ENCODE measurements at places on chromosomes 6 and 20.

GRCh38 chr20:54043076-54043967 lies 27.1 kb downstream of the BCAS1 start:
- no peak for DNase-seq

DNA sequence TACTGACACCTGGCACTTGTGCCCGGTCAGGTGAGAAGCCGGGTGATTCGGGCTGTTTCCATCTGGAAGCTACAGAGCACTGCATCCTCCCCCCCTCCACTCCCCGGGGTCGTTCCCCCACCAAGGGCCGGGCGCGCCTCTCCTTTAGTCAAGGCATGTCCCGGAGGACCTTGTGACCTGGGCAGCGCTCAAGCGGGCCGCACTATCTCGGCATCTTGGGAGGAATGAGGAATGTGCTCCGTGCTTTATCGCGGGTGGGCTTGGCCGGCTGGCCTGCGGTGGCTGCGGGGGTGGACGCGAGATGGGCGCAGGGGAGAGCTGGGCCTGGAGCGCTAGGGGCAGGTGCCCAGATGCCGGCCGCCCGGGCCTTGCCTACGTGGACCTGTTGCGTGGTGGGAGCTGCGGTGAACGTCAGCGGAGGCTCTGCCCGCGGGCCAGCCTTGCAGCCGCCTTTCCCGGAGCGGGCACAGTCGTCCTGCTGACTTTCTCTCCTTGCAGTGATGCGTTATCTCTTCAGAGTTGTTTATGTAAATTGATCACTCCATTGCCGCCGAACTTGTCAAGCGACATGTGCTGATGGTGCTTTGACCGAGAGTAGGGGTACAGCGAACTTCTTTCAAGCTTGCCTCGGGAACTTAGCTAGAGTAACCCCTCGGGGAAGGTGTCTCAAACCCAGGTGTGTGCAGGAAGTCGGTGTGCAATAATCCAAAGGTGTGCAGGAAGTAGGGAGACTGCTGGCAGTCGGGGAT lies 1.1 kb downstream of the LRRC1 start:
- no peak for DNase-seq

GRCh38 chr6:35626401-35626800 lies 62.3 kb downstream of the FKBP5 start:
- no peak for DNase-seq

GRCh38 chr6:163867518-163868292 lies 453.2 kb downstream of the QKI start:
- DNase-seq, result no peak

DNA sequence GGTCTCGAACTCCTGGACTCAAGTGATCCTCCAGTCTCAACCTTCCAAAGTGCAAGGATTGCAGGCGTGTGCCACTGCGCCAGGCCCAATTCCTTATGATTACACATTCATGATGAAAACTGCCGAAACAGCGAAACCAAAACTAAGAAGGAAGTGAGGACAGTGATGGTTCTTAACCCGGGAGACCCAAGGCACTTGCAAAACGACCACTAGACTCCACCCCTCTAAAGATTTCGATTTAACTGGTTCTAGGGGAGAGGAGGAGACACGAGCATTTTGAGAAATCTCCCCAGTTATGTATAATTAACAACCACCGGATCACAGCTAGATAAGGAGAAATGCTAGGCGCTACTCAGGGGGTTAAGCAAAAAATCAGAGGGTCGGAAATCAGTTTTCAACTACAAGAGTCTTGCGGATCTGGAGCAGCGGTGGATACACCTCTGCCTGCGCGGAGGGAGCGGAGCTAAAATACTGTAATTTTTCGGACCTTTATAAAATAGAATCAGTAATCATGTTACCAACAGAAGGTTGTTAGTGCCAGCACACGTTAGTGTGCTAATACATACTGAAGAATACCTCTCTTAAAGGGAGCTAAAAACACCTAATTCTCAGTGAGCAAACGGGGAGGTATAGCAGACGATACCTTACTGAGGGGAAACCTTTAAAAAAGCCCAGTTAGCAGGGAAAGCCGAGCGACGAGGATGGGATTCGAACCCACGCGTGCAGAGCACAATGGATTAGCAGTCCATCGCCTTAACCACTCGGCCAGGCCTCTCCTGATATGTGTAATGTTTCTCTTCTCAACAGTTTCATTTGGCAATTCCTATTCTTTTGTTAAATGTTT lies 60.0 kb upstream of the BTN3A2 start:
- DNase-seq, result peak; percentile 68

DNA sequence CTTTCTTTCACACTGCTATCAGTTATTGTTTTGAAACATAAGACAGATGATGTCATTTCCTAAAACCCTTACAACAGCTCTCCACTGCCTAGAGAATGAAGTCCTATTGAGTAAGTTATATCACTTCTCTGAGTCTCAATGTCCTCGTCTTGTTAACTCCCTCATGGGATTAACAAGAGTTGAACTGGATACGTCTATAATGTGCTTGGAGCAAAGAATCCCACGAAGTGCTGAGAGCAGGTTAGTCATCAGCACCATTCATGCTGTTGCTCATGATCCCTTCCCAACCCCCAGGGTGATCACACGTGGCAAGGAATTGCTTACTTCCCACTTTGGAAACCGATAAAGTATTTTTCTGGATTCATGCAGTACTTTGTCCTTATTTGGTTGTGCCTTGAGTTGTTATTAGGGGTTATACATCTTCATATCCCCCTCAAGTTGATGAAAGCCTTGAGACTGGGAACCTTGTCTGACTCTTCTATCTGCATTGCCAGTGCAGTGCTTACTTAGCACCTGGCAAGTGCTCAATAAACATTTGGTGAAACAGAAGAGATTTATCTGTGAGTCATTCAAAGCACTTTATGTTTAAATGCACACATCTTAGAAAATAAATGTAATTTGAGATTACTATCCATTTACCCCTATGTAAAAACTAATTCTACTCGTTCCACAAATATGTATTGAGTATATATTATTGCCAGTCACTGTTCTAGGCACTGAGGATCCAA lies 487.5 kb downstream of the EPM2A start:
- DNase-seq, result peak; percentile 10

DNA sequence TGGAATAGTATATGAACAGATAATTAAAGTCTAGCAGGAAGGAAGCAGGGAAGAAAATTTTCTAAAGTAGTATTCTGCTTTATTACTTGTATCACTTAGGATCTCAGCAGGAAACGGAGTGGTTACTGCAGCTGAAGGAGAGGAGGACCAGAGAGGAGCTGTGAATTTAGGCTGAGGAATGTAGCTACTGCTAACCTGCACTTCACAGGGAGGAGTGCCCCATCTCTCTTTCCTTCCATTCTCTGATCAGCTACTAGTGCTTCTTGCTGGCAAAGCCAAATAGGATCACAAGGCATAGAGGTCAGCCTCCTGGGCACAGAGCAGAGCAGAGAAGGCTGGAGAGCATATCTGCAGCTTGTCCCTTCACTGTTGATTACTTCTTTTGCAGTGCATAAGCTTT lies 205.3 kb upstream of the ASCC3 start:
- DNase-seq, result no peak

DNA sequence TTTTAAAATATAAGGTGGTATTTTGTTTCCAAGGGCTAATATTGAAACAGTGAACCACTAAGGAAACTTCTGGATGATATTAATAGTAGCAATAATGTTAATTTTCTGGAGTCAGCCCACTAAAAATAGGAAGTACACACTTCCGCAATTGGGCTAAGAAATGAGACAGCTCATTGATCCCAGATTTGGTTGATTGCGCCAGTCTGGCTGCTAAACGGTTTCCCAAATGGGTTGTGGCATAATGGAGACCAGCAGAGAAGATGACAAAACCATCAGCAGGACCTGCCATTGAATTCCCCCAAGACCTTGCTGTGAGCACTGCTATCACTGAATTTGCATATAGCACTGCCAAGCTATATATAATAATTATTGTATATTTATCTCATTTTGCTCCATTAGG lies 71.2 kb upstream of the SGK1 start:
- no peak for DNase-seq

DNA sequence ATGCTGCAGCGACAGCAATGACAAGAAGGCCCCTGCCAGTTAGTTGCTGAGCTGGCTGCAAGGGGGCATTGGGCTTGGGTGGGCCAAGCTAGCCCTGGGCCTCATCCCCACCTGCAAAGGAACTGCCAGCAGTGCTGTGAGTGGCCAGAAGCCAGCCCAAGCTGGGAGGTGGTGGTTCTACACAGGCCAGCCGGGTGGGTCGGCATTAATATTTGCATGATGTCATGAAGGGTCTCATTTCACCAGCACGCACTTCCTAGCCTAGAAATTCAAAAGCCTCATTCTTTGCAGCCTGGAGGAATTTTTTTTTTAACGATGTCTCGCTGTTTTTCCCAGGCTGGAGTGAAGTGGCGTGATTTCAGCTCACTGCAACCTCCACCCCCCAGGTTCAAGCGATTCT lies 62.0 kb downstream of the IYD start:
- no peak for DNase-seq

- DNase-seq, result no peak
Observed at GRCh38 chr20:5784735-5785134, 34.5 kb downstream of the SHLD1 start.

DNA sequence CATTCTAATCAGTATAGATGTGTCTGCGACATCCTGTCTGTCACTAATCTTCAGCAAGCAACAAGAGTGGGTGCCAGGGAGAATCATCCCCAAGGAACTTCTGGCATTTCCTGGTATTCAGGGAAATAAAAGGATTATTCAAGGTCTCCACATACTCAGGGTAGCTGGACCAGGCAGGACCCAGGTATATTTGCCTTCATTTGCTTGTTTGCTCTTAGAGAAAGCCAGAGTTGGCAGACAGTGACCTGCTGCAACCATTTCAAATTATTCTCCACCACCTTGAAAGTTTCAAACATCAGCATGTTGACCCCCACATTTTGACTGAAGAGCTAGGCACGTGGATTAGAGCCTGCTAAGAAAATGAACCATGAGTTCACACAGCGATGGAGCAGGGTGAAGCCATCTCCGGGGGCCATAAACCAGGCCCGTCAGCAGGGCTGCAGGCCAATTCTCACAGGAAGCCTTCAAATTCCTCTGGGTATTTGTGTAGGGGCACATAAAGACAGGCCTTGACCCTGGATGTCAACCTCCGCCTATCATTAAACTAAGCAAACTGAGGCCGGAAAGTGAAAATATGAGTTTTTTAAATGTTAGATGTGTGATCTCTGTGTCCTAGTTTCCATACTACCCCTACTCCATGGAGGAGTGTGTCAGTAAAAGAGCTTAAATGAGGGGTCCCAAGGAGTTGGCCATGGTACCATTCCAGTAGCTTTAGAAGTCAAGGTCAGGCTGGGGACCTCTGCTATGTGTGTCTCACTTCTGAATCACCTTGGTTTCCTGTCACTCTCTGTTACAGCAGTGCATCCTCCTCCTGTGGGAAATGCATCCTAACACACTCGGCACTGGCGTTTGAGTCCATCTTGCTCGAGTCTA lies 32.9 kb downstream of the TRAM2 start:
- no peak for DNase-seq

GRCh38 chr20:10832141-10832540 lies 158.3 kb upstream of the JAG1 start:
- DNase-seq, result no peak

- peak; percentile 80 for DNase-seq
Observed at GRCh38 chr6:137349856-137350830, 131.0 kb upstream of the IFNGR1 start.

DNA sequence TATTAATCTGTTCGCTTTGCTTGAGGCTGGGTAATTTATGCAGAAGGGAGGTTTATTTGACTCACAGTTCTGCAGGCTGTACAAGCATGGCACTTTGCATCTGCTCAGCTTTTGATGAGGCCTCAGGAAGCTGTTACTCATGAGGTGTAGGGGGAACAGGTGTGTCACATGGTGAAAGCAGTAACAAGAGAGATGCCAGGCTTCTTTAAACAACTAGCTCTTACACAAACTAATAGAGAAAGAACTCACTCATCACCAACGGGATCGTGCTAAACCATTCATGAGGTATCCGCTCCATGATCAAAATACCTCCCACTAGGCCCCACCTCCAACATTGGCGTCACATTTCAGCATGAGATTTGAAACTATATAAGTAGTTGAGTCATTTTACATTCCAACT lies 34.4 kb upstream of the GCLC start:
- no peak for DNase-seq
